Stimulated activated CD8-positive, alpha-beta memory T cell treated with anti-CD3 and anti-CD28 coated beads, Interleukin-4, amount 100 ng/mL, for 4 hours (primary cell): ENCODE measurements at places on chromosomes 2 and 18.

GRCh38 chr2:235903782-235904584, 264.2 kb downstream of the GBX2 start:
- DNase-seq, result no peak

DNA sequence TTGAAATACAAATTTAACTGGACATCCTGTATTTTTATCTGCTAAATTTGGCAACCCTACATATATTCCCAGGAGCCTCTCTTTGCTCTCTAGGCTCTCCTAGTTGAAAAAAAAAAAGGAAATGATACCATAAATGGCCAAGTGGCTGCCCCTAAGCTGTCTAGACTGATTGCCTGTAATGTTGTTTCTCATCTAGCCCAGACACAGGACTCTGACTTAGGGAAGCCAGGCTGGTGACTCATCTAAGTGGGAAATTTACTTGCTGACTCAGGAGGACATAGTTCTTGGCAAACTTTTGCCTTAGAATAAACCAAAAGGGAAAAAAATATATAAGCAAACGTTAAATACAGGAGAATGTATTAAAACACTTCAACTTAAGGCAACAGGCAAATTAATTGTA, 14.6 kb upstream of the ITGAV start:
- no peak for DNase-seq

DNA sequence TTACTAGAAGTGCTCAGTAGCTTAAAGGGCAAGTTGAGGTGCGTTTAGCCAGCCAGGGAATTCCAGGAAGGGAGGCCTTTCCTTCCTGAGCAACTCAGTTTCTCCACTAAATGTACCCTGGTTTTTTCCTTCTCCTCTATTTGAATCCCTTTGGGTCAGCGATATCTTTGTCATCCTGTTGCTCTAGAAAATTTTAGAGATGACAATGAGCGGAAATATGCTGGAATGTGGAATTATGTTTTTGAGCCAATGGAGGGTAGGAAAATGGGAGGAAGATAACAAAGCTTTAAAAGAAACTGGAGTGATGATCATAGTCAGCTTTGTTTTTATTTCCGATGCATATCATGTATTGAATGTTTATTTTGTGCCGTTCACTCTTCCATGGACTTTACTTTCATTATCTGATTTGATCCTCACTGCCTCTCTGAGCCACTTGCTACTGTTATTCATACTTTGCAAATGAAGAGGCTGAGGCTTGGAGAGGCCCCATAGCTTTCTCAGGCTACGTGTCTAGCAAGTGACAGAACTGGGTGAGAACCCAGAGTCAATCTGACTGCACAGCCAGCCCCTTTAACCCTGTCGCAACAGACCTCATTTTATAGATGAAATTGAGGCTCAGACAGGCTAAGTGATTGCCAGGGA, 67.3 kb downstream of the NTSR2 start:
- DNase-seq, result no peak

- no peak for DNase-seq
These were observed 1110.6 kb upstream of the ACVR2A start for GRCh38 chr2:146734042-146734820.

DNA sequence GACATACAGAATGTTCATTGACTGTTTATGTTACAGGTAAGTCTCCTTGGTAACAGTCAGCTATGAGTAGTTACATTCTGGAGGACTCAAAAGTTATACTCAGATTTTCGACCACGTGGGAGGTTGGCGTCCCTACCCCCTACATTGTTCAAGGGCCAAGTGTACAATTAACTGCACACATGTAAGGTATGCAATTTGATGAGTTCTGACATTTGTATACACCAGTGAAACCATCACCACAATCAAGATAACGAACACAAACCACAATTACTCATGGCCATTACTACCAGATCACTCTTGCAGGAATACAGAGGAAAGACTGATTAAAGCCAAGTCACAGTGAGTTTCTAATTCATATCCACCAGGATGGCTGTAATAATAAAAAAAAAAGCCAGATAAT, 39.6 kb upstream of the LDLRAD4 start:
- no peak for DNase-seq

DNA sequence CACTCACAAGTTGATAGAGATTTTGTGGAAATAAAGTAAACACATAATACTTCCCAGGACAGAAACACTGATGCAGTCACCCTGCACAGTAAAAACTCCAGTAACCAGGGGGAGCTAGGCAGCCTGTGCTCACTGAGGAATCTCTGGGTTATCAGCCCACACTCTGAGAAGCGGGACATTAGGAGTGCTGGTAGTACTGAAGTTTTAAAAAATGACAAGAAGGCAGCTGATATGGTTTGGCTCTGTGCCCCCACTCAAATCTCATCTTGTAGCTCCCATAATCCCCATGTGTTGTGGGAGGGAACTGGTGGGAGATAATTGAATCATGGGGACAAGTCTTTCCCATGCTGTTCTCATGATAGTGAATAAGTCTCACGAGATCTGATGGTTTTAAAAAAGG, 31.4 kb downstream of the KCTD1 start:
- no peak for DNase-seq

DNA sequence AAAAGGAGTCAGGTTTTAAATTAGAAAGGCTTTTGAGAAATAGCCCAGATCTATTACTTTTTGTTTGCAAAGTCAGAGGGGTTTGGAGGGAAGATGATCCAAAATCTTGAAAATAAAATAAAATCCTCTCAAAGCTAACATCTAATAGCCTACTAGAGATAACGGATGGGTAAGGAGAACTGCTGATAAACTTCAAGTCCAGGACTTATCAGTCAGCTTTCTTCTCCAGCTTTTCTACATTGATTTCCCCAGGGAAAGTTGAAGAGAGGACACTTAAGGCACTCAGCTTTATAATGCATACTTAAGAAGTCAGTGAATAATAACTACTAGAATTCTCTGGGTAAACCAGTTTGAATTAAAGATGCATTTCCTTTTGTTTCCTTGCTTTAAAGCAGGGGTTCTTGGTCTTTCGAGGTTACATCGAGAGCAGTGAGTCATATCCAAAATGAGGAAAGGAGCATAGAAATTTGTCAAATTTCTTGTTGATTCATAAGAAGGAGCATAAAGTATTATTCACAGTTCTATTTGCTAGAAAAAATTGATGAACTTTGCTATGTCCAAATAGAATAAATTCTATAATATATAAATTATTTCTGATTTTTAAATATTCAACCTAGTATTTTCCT, 43.2 kb upstream of the ITPRID2 start:
- DNase-seq, result no peak

GRCh38 chr2:70480468-70480867, 73.2 kb downstream of the TGFA start:
- DNase-seq, result no peak

DNA sequence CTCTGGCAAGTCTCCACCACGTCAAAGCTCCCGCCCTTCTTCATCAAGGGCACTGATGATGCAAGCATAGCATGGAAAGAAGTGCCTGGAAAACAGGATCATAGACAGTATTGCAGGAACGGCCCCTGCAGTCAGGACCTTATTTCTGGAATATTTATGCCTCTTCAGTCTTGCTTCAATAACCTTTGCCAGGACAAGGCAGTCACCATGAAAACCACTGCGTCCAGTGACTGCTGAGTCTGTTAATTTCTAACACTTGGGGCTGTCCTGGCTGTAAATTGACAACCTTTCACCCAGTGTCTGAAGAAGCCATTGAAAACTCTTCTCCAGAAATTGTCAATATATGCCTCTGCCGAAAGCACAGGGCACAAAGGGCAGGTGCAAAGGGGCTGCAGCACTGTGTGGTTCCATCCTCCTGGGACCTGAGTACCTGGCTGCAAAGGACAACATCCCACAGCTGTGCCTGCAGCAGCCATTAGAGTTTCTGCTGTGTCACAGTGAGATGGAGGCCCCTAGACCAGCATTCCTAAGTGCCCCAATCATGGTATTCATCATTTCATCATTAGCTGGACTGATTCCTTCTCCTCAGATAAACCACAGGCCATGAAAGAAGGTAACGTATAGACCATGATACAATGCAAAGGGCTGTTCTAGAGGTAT, 819.6 kb downstream of the RNF144A start:
- no peak for DNase-seq

- no peak for DNase-seq
These were observed 14.6 kb downstream of the ADI1 start for GRCh38 chr2:3504741-3505140.

DNA sequence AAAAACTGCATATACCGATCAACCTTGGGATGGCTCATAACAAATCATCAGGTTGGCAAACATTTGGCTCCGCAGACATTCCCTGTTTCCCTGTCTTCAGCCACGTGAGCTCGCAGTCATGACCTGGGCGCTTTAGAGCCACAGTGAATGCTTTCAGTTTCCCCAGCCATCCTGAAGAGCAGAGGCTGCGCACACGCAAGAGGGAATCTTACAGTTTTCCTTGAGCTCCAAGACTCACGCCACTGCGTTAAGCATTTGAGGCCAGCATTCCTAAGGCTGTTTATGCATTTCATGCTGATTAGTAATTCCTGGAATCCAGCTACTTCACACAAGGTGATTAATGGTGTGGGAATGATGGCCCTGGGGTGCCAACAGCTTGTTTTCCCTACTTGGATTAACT, 95.1 kb downstream of the MTCL1 start:
- no peak for DNase-seq

GRCh38 chr2:184558713-184559464, 39.4 kb upstream of the ZNF804A start:
- DNase-seq, result no peak

- DNase-seq, result no peak
These were observed 69.9 kb downstream of the TMEM247 start for GRCh38 chr2:46549166-46549844.

DNA sequence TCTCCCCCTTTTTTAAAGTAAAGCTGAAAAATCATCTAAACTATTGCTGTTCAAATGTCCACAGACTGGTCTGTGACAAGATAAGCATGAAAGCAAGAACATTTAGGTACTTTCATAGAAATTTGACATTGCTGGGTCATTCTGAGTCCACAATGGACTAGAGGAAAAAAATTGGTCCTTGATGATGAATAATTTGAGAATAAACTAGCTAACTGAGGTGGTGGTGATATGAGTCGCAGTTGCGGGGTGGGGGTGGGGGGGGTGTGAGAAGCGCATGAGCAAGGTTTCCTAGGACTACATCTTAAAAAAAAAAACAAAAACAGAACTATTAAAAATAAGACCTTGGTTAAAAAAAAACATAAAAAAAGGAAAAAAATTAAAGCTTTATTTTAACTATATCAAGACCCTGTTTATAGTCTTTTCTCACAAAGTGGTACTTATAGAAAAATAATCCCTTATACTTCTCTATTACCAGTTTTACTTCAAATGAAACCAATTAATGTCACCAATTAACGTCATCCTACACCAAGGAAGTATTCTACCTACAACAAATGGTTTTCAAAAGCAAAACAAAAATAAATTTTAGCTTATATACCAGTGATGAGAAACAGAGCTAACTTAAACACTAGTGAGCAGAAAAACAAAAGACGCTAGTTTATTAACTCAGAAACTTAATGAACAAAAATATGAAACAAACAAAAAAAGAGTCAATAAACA, 88.1 kb downstream of the ASXL2 start:
- DNase-seq, result no peak

- no peak for DNase-seq
These were observed 104.8 kb upstream of the LGALSL start for GRCh38 chr2:64349131-64349530.

DNA sequence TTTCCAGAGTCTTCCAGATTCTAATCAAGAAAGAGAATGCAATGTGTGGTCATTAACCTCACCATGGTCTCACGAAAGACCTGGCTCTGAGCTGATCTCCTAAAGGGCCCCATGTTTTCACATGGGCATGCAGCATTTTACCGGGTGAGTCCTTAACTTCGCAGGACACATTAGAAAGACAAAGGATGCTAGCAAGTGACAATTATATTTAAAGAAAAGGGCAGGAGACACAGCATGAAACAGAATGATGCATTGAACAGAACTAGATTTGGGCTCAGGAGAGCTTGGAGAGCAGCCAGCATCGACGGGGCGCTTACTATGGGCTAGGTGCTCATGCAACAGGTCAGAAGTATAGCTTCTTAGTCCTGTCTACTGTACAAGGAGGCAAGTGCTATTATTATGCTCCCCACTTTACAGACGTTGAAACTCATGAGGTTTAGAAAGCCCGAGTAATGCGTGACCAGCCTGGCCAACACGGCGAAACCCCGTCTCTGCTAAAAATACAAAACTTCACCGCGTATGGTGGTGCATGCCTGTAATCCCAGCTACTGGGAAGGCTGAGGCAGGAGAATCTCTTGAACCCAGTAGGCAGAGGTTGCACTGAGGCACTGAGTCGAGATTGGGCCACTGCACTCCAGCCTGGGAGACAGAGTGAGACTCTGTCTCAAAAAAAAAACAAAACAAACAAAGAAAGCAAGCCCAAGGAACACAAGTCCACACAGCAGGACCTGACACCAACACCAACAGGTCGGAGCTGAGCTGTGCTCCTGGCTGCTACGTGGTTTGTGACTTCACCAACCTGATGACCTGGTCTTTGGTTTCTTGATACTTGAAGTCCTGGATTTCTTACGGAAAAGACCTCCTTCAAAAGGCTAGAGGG, 16.1 kb downstream of the MBP start:
- no peak for DNase-seq

- no peak for DNase-seq
These were observed 23.2 kb upstream of the RNF103 start for GRCh38 chr2:86646865-86647264.

DNA sequence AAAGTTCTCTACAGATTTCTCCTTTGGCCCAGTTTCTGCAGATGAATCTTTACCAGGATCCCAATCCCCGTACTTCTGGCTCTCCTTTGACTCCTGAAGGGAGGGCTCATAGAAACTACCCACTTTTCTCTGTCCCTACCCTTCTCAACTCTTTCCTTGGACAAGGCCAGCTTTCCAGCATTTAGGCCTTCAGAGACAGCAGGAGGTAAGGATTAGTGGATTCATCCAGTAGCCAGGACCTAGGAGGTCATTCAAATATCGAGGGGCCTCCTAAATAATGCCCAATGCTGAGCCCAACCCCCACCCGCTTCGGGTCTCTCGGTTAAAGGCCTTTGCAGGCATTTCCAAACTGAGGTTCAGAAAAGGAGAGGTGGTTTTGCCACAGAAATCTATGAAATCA, 4.8 kb upstream of the ZNF532 start:
- no peak for DNase-seq

- no peak for DNase-seq
These were observed 287.0 kb downstream of the TCF4 start for GRCh38 chr18:55300936-55301531.

GRCh38 chr2:238462782-238463396, 36.2 kb downstream of the ASB1 start:
- DNase-seq, result no peak

- no peak for DNase-seq
These were observed 4.1 kb upstream of the SATB2 start for GRCh38 chr2:199461711-199462346.

DNA sequence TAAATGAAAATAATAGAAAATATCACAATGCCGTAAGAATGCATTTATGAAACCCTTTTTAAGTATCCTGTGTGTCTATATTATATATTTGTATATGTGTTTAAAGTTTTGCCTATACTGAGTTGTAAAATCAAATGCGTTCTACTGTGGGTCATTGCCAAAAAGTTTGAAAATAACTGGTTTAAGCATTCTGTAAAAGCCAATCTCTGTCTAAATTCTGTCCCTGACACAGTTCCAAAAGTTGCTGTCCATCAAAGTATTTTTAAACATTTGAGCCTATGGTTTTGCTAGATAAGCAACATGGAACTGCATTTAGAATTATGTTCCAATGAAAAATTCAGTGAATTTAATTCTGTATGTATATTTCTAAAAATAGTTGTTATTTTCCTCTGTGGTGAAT, 1360.4 kb upstream of the CRIM1 start:
- DNase-seq, result no peak
